ENCODE measurements at places on chromosomes 16 and 17.

DNA sequence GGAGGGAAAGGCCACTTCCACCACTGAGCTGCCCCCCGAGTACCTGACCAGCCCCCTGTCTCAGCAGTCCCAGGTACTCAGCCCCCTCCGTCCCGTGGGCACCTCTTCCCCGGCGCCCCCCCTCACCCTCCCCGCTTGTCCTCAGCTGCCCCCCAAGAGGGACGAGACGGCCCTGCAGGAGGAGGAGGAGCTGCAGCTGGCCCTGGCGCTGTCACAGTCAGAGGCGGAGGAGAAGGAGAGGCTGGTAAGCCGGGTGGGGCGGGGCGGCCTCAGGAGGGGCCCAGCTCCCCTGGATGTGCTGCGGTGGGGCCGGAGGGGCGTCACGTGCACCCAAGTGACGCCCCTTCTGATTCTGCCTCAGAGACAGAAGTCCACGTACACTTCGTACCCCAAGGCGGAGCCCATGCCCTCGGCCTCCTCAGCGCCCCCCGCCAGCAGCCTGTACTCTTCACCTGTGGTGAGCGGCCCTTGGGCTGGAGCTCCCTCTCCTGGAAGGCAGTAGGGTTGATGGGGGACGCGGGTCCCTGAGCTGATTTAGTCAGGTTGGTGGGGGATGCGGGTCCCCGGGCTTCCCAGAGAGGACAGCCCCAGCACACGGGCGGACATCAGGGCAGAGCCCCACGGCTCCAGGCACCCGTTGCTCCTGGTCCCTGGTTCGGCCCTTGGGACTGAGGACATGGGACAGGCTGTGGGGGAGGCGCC is 9.5 kb upstream of the MRPL12 start:
- DNase-seq: no peak

DNA sequence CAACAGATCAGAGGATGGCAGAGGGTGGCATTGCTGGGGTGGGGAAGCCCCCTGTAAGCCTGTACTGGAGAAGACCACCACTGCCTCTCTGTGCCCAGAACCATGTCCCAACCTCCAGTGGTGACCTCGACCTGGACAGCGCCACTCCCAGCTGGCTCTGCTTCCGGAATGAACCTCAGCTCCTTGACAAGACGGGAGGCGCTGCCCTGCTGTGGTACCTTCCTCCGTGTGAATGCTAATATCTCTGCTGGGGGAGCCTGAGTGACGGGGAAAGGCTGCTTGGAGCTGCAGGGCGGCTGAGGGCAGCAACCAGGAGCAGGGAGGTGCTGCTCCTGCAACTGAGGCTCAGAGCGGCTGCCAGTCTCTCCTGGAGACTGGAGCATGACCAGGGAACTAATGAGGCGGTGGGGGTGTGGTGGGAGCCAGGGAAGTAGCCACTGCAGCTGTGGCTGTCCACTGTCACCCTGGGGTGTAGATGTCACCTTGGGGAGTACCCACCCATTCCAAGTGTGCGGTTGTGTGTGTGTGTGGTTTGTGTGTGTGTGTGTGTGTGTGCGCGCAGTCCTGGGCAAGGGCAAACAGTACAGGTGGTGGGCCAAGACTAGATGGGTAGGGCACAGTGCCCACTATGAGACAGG is 6.2 kb downstream of the PRCD start:
- DNase-seq: no peak

GRCh38 chr17:14316126-14316832 is 15.4 kb downstream of the HS3ST3B1 start:
- DNase-seq: no peak

GRCh38 chr16:12027558-12028287 is 51.2 kb downstream of the SNX29 start:
- DNase-seq: no peak

DNA sequence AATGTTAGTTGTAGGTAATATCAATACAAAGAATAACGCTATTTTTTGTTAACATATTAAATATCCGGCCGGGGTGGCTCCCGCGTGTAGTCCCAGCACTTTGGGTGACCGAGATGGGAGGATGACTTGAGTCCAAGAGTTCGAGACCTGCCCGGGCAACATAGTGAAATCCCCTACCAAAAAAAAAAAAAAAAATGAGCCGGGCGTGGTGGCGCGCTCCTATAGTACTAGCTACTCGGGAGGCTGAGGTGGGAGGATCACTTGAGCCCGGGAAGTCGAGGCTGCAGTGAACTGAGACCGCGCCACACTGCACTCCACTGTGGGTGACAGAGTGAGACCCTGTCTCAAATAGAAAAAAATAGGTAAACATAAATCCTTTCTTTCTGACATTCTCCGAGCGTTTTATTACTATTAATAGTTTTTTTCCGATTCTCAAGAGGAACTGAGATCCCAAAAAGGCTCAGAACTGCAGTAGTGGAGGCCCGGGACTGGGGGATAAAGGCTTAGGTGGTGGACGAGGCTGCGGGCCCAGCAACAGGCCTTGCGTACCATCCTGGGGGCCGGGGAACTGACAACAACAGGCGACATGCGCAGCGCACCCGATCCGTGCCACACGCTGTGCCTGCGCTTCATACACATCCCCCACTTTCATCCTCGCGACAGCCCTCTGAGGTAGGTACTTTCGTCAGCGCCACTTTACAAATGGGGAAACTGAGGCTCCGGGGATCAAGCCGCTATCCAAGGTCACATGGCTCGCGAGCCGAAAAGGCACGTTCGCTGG is 919 bp downstream of the N4BP1 start:
- peak; percentile 64 for DNase-seq

GRCh38 chr16:2927010-2927646 is 15.4 kb downstream of the FLYWCH1 start:
- DNase-seq: peak; percentile 90

DNA sequence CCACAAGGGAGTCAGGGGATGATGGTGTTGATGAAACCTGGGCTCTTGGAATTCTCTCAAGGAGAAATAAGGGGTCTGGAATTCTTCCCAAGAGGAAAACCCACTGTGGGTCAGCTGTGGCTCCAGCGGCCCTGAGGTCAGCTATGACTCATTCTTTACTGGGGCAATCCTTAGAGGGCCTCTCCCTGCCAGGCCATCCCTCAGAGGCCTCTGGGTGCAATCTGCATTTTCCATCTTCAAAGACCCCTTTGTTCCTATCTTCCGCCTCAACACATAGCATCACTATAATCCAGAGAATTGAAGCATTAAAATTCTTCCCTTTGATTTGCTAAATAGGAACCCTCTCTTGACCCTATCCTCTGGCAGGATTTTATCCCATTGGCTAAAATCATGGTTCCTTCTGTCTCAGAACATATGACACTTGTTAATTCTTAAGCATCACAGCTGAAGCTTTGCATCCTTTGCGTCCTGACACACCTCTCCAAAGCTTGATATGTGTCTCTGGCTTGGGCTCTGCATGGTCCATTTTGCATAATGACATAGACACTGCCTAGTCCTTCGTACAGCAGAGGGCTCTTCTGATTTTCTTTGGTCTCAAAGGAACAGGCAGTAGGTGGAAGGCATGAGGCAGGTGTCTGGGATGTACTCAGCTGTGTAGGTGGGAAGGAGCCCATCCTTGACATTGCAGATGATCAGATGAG is 4.4 kb upstream of the KRT37 start:
- DNase-seq: no peak

GRCh38 chr17:9183306-9183705 is 162.0 kb downstream of the NTN1 start:
- DNase-seq: no peak

- peak; percentile 89 for DNase-seq
Observed at GRCh38 chr16:50372611-50373344, 4.0 kb upstream of the BRD7 start.

DNA sequence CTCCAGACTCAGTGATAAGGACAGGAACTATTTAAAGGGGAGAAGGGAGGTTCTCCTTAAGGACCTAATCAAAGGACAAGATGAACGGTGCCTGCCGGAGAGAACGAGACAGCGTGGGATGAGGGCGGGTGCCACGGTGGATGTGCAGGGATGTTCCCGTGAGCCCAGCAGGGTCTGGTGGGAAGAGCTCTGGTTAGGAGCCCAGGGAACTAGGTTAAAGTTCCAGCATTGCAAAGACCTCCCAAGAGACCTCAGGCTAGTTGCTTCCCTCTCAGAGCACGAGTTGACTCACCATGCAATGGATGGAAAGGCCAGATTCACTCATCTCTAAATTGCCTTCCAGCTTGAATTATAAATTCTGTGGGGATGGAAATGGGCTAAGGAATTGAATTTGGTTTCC is 14.7 kb downstream of the CCR7 start:
- DNase-seq: no peak

GRCh38 chr17:78267253-78268073 is 36.0 kb downstream of the TMEM235 start:
- no peak for DNase-seq

- DNase-seq: no peak
Observed at GRCh38 chr17:41678907-41679739, 9.6 kb upstream of the EIF1 start.

DNA sequence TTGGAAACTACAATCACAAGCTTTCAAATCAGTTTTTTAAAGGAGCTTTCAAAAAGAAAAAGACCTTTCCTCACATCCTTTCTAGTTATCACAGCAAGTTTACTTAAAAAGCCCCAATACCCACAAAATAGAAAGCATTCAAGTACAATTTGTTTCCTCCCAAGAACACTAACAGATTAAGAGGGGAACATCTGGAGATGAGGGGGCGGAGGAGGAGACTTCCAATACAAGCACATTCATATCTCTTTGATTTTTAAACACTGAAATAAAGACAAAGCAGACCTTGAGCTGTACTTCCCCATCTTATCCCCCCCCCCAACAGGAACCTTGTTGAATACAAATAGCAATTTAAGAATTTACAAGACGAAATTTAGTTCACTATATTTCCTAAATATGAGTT is 2.0 kb downstream of the YWHAE start:
- no peak for DNase-seq

- DNase-seq: no peak
Observed at GRCh38 chr16:47687694-47688093, 226.6 kb downstream of the PHKB start.

DNA sequence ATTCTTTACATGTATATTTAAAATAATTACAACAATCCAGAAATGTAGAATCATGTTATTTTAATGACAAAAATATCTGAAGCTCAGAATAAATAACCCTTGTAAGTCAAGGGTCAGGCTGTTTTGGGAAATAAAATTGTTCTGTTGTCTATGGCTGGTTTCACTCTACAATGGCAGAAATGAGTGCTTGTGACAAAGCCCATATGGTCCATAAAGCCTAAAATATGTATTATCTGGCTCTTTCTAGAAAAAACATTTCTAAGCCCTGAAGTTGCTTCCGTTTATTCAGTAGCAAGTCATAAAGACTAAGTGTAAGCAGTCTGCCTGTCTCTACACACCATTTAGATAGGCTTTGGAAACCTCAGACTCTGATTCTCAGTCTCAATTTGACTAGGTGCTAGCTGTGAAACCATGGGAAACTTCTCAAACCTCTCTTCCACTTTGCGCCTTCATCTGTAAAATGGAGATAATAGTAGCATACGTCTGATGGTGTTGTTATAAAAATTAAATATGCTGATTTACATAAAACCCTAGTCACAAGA is 365.7 kb upstream of the CA10 start:
- no peak for DNase-seq

DNA sequence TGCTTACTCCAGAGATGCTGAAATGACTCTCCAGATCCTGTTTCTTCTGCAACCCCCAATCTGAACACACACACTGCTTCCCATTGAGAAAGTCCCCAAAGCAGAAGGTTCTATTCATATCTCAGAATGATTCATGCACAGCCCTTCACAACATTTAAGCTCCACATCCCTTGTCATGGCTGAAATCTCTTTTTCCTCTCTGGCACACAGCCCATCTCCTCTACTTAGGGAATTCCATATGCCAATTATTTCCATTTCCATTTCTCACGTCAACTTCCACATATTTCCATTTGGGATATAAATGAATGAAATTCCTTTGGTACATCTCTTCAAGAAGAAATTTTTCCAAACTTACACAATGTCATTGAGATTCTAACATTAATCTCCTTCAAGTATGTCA is 119.6 kb downstream of the CDH11 start:
- no peak for DNase-seq

- DNase-seq: no peak
Observed at GRCh38 chr16:1788708-1789100, 4.8 kb downstream of the IGFALS start.

- DNase-seq: peak; percentile 72
Observed at GRCh38 chr17:45784741-45785479, 790 bp downstream of the CRHR1 start.

GRCh38 chr17:40498281-40499084 is 2.9 kb downstream of the TNS4 start:
- DNase-seq: no peak

DNA sequence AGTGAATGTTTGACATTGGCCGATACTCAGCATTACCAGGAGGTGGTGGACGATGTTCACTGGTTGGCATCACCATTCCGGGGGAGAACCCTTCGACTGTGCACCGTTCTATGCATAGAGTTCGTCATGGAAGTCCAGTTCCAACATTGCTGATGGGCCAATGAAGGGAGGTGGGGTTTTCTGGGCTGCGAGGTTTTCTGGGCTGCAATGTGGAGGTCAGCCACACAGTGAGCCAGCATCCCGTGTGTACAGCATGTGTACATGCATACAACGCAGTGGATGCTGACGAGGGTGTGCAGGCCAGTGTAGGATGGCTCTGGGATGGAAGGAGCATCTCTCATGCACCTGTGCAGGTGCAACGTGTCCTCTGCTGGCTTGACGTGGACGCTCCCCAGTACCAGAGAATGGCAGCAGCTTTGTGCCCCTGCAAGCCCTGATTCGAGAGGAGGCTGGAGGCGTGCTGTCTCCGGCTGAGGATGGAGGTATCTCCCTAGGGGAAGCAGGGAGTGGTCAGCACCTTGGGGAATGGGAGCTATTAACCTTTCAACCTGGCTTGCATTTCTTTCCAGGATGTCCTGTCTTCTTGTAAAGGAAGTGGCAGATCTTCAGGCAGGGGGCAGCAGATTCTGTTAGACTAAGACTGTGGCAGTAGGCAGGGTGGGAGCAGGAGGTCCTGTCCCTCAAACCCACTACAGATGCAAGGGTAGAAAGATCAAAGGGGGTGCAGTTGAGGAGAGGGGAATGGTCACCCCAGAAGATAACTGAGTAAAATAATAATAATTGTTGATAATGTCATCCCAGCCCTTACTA is 98.2 kb downstream of the CYLD start:
- no peak for DNase-seq

DNA sequence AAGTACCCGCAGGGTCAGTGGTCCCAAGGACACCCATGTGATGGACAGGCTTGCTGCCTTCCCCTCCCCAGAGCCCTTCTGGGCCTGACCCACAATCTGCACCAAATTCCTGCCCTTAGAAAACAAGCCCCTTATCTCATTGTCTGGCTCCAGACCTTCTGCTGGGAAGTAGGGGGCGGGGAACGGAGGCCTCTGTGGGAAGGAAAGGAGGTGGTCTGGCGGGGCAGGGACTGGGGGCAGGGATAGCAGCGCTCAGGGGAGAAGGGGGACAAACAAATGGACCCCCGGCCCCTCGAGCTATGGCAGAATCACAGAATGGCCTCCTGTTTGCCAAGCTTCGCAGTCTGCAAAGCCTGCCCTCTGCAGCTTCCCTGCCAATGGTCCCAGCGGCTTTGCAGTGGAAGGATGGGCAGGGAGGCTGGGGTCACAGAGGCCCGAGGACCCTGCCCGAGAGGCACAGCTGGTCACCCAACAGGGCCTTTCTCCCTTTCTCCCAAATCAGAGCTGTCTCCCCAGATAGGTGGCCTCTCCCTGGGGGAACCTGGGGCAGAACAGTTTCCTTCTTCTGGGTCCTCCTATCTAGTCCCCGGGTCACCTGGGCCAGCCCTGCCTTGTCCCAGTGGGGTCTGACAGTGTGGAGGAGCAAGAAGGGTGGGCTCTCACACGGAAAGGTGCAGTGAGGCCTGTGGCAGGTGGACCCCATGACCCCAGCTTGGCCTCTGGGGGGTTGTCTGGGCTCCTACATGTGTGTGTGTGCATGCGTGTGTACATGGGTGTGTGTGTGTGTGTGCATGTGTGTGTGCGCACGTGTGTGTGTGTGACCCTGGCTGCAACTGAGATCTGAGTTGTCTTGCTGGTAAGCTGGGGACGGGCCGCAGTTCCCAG is 25.5 kb downstream of the TMEM235 start:
- DNase-seq: no peak
